Endothelial cell of umbilical vein (primary cell): ENCODE measurements at places on chromosomes 1 and 21.

GRCh38 chr1:22410401-22410800, 41.2 kb upstream of the ZBTB40 start:
- DNase-seq: no peak

DNA sequence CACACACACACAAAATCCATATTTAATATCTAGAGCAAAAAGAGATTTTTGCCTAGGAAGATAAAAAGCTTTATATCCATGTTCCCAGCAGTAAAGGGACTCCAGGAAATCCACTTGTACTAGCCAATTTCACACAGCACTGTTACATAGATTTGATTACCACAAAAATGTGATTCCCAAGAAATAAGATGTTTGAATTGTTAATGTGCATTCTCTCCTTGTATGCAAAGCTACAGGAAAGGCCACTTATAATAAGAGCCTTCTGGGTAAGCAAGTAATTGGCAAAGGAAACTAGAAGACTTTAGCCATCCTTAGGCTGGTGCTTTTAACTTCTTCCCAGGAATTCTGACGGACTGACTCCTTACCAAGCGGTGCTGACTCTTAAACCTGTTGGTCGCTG, 89.3 kb downstream of the LBR start:
- no peak for DNase-seq

- no peak for DNase-seq
Observed at GRCh38 chr1:43383449-43383848, 6.2 kb downstream of the MED8 start.

DNA sequence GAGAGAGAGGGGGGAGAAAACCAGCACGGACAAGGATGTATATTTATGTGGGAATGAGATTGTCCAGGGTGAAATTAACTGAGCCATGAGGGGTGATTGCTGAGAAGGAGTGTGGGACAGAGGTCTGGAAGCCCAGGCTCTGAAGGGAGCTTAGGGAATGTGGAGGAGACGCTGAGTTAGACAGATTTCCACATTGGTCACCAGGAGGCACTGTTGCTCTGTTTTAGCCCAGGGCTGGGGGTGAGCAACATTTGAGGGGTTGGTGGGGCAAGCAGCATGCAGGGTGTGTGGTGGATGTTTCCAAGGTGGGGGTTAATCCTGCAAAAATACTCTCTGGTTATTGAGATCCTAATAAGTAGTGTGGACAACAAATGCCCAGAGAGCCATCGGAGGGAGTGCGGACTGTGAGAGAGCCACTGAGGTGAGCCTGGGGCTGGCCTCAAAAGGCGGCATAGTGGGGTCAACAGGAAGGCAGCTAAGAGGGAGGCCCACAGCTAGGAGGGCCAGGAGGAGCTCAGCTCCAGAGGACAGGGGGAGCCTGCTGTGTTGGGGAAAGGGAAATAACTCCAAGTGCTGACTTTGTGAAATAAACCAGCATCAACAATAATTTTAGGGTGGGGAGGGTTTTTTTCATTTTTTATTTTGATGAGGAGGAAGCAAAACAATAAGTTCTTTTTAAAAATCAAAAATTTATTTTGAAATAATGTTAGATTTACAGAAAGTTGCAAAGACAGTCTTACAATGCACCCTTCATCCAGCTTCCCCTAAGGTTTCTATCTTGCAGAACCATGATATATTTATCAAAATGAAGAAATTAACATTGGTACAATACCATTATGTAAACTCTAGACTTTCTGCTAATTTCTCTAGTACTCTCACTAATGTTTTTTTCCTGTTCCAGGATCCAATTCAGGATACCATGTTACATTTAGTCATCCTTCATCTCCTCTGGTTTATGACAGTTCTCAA, 82.8 kb upstream of the CD34 start:
- no peak for DNase-seq

GRCh38 chr1:34128186-34128889, 36.7 kb downstream of the CSMD2 start:
- no peak for DNase-seq

DNA sequence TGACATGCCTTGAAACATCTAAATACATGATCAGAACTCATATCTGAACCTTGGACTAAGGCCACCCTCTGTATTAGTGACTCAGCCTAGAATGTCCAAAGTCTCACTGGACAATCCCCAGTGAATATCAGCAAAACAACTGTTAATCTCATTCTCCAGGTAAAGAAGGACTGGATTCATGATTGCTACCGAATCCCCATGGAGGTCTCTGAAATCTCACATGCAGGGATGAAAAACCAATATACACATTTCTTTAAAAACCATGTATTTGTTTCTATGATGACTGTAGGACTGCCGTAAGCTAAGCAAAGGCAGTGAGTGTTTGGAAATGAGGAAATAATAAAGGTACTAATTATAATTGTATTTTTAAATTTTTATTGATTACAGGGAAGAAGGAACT, at the start of gene OR2L3:
Gene OR2L3 (plus strand): TSS at position 301 of the 400 bp plus-strand sequence. CDS start 13,846 bp downstream, outside the sequence.
- no peak for DNase-seq
